ENCODE measurements at places on chromosomes 13 and 19. TPM values are rescaled to one million over a fixed set of nuclear protein-coding genes. Genes with fewer than 3 reads are reported as not detected.

- no peak for DNase-seq
These were observed 703 bp downstream of the CLEC4G start for GRCh38 chr19:7731218-7731595.

DNA sequence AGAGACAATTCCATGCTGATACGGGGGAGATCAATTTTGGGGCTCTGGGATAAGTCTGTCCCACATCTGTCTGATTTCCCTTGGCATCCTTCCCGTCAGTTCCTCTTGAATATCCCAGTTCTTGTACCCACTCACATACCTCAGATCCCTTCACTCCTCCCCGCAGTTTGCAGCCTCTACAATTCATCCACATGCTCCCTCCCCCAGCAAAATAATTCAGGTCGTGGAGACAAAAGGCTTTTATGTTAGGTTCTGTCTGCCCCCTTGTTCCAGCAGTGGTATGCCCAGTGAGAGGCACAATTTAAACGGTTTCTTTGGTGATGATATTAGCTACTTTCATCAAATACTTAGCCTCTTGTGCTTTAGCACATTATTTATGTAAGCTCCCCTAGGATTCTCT lies 9.6 kb downstream of the RPS16 start:
- DNase-seq = no peak

- DNase-seq = no peak
These were observed 3.7 kb downstream of the CALM3 start for GRCh38 chr19:46604781-46605355.

GRCh38 chr19:45450012-45450333 lies 17.8 kb upstream of the FOSB start:
- DNase-seq = no peak

- no peak for DNase-seq
These were observed 80.1 kb downstream of the SLC7A1 start for GRCh38 chr13:29515372-29515771.

DNA sequence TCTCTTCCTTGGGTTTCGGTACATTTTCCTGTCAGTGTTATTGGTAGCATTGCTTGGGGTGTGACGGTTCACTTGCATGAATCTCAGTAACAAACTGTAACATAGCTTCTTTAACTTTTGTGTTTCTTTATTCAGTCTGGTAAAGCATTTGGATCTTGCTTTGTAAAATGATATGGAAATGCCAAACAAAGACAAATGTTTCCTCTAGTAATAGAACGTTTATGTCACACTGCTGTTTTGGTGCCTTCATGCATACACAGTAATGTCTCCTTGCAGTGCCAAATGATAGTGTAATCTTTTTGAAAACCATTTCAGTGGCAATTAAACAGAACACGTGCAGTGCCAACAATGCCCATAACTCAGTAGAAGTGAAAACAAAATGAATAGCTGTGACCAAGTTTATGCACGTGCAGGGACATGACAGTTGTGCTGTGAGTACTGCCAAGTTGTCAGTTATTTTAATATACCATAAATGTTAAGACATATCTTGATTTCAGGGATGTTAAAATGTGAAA lies 110.8 kb downstream of the RXFP2 start:
- no peak for DNase-seq

DNA sequence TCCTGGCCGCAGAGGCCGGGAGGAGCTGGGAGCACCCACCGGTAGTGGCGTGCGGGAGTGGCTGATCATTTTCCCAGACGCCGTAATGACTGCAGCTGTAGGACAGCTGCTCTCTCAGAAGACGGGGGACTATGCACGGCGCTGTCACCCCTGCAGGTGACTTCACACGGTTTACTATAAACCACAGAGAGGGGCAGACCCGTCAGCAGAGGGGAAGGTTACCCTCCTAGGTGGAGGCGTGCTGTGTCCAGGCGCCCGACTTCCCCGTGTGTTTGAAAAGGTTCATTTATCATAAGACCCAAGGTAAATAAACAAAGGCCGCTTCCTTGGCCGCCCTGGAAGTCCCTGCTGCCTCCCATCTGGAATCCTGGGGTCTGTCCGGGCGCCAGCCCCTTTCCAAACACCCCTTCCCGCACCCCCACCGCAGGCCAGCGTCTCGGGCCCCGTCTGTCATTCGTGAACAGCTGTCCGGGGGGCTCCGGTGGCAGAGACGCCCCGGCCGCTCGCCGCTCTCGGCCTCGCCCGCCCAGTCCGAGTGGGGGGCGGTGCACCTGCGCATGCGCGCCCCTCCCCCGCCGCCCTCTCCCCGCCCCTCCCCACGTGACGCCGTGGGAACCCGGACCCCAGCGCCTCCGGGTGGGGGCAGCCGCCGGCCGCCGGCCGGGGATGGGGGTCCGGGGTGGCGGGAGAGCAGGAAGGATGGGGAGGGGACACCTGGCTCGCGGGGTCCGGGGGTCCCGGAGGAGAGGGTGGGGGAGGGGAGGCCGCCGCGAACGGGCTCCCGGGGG lies 915 bp downstream of the SHC2 start:
- no peak for DNase-seq

Gene ZNF112
- total RNA-seq = 2.8 TPM
